Stimulated activated CD8-positive, alpha-beta memory T cell treated with anti-CD3 and anti-CD28 coated beads, Interleukin-2, amount 100 ng/mL, for 1 hour (primary cell): ENCODE measurements at places on chromosomes 6 and 20.

- DNase-seq: no peak
Observed at GRCh38 chr6:133408543-133408942, 167.4 kb downstream of the EYA4 start.

GRCh38 chr6:141726248-141726647, 406.5 kb upstream of the GJE1 start:
- DNase-seq: no peak

DNA sequence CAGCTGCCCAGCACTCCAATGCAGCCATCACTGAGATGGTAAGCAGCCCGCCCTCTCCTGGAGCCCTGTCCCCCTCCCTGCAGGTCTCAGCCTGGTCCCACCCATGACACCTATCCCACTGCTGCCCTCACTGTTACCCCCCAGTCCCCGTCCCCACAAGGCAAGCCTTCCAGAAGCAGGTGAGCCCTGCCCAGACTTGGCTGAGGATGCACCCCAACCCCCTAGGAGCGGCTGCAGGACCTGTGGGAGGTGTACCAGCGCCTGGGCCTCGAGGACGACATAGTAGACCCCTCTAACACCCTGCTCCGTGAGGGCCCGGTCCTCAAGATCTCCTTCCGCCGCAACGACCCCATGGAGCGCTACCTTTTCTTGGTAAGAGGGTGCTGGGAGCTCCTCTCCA, 9.2 kb downstream of the FGD2 start:
- DNase-seq: no peak

- no peak for DNase-seq
Observed at GRCh38 chr6:83558975-83559374, 46.6 kb downstream of the PRSS35 start.

GRCh38 chr6:170139531-170139930, 151.3 kb downstream of the DLL1 start:
- DNase-seq: no peak

DNA sequence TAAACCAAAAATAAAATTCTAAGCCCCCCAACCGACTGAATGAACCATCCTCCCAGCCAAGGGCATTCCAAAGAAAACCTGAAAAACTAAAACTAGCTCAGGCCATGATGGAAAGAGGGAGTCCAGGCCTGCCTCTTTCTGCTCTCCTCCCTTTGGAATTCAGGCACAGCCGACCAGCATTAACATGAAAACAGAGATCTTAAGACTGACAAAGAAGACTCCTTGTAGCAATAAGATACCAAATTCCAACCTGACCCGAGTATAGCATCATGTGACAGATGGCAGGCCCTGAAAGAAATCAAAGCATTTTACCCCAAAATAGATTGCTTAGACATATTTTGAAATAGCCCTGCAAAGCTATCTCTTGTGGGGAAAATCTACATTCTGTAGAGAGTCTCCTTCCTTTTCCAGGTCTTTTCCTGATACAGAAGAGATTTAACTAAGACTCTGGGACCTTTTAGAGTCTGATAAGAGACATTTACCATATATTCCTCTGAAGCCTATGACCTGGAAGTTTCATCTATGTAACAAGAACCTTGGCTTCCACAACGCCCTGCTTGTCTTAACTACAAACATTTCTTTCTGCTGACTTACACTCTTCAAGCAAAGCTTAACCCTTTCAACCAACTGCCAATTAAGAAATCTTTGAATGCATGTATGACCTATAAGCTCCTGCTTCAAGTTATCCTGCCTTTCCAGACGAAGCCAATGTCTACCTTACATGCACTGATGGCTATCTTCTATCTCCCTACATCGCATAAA, 22.2 kb upstream of the TXLNB start:
- no peak for DNase-seq

DNA sequence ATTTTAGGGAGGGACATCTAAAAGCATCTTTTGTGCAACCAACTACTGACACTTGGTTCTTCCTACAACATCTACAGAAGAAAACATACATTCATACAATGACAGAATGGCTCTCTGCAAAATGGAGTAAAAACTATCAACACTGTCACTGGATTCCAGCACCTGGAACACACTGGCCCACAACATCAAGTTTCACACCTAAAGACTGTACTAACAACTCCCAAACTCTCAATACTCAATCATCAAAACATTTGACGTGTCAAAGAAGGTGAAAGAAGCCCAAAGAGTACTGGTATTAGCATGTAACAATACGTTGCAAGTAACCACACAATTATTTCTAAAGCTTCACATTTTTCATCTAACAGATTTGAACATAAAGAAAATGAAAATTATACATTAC, 2.1 kb downstream of the CPNE1 start:
- no peak for DNase-seq

- no peak for DNase-seq
Observed at GRCh38 chr20:13430346-13431002, 208.3 kb downstream of the TASP1 start.

DNA sequence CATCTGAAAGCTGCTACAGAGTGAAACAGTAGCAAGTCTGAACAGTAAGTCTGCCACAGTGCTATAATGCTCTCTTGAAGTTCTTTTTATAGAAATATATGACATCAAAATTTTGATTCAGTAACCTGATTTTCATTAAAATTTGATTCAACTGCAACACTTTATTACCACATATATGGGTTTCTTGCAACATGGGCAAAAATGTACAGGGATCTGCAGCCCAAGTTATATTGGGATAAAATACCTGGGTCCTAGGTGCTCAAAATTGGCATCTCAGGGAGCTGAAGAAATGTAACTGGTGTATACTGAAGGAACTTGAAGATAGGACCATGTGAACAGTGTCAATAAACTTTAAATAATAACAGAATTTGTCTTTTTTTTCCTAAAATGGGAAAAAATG, 10.8 kb downstream of the ROMO1 start:
- no peak for DNase-seq

DNA sequence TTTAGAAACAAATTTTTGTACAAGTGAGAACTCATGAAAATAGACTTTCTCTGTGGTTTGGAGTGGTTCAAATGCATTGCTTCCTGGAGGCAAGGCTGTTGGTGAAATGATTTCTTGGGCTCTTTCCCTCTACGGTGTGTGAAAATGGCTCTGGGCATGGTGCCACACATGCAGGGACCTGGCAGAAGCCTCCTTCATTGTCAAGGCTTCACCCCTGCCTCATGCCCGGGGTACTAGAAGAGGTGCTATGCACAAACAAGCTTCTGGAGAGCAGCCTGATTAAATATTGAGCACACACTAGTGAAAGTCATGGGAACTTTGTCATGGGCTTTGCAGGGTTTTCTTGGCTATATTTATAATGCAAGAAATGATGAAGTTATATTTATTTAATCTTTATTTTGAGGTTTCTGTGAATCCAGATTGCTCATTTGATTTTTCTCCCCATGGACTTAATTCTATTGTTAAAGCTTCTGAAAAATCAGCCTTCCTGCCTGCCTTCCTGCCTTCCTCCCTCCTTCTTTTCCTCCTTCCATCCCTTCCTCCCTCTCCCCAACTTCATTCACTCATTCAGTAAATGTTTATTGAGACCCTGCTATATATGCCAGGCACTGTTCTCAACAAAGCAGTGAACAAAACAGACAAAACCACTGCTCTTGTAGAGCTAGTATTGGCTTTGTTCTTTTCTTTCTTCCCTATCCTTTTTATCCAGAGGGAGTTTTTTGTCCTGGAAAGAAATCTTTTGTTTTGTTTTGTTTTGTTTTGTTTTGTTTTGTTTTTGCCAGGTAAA, 21.0 kb downstream of the C6orf89 start:
- no peak for DNase-seq

GRCh38 chr20:1646975-1647431, 10.6 kb downstream of the SIRPG start:
- DNase-seq: no peak

DNA sequence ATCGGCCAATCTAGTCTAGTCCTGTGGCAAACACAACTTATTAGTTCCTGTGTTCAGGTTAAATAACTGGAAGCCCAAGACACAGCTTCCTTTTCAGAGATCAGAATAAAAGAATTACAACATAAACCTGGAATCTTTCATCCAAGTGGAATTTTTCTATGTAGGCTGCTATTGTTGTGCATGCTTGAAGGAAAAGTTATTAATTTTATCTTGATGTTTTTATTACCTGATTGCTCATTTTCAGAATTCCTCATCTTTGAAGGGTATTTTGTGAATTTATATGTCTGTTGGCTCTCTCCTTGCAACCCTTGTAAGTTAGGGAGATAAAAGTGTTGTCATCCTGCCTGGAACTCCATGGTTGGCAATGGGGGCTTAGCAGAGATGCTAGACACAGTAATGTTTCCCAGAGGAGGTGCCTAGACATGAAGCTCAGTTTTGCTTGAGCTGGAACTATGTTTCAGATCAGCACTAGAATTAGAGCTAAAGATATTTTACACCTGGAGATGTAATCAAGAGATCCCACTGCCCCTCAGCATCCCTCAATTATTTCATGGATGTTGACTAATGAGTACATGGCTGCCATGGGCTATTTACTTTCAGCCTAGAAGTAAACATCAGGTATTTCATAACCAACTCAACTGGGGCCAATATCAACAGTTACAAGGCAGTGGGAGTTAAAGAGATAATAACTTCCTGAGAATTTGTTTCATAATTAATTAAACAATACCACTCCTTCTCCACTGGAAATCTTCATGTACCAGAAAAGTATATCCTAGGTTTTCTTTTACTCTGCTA, 367.0 kb upstream of the MARCKS start:
- DNase-seq: no peak

DNA sequence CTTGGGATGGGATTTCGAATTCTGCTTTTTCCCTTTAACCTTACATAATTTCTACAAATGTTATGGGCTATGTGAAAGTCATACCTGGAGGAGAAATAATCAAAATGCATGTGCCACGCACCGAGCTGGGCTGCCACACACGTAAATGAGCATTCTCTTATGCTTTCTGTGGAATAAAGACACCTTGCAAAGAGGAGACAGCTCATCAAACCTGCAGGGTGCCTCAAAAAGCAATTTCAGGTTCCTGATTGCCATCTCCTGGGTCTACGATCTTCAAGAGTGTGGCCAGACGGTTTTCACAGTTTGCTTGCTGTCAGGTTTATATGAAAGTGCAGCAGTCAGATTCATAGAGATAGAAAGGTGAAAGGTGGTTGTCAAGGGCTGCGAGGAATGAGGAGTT, 36.6 kb downstream of the DUSP22 start:
- no peak for DNase-seq

GRCh38 chr20:45867819-45868176, 10.4 kb downstream of the ZSWIM3 start:
- DNase-seq: no peak

GRCh38 chr20:35837577-35838195, 65.9 kb downstream of the PHF20 start:
- DNase-seq: no peak

DNA sequence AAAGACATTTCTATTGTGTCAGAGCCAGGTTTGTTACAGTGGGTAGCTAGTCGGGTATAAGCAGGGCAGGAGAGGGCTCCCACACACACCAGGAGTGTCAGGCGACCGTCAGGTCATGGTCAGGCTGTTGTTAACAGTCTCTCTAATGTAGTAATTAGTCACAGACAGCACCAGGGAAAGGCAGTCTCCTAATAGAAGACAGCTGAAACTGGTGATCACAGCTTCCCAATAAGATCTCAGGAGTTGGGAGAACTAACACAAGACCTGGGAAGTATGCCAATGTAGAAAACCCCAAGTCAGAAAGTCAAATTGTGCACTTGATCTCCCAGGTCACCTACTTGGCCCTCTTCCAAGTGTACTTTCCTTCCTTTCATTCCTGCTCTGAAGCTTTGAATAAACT, 53.0 kb upstream of the GPR6 start:
- DNase-seq: no peak

DNA sequence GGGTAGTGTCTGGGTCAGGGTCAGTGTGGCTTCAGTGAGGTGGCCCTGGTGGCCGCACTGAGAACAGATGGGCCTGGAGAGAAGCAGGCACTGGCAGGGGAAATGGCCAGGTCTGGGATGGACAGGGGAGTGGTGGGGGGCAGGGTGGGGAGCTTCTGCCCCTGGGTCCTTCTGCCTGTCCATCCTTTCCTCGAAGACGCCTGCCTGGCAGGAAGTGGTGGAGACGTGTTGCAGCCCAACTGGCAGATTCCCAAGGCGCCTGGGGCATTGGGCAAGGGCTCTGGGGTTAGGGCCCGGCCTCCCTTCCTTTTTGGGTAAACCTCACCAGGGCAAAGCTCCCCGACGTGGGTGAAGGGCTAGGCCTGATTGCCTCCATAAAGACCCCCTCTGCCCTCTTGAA, 10.4 kb downstream of the SRC start:
- DNase-seq: no peak

GRCh38 chr6:85112540-85112939, 337.3 kb upstream of the NT5E start:
- DNase-seq: no peak

DNA sequence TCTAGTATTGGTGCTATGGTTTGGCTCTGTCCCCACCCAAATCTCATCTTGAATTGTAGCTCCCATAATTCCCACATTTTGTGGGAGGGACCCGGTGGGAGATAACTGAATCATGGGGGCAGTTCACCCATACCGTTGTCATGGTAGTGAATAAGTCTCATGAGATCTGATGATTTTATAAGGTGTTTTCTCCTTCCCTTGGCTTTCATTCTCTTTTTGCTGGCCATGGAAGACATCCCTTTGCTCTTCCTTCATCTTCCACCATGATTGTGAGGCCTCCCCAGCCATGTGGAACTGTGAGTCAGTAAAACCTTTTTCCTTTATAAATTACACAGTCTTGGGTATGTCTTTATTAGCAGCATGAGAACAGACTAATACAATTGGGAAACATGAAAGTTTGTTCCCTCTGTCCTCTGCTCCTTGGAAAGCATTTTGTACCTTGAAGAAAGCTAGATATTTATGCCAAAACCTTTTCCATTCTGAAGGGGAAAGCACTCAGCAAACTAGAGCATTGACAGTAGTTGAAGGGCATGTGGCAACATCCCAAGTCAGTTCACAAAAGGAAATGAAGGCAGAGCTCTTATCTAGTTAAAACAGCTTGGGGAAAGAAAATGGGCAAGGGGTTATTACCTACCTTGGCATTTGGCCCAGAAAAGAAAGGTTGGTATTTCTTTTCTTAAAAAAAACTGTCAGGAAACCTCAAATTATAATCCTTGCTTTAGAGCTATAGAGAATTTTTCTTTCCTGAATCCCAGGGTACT, 10.7 kb upstream of the TNFAIP3 start:
- DNase-seq: no peak

DNA sequence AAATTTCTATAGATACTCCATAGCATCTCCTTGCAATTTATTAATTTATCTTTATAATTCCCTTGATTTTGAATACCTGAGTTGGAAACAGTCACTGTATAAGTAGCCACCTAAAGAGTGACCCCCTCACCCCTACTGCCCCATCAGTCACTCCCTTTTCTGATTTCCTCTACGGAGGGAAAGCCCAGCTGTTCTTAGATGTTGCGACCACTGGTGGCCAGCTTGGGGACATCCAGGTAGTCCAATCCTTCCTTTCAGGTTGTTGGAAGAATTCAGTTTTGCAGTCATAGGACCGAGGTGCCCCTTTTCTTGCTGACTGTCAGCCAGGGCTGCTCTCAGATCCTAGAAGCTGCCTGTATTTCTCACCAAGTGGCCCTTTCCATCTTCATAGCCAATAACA, 87.8 kb downstream of the BMP6 start:
- DNase-seq: no peak
